Hematopoietic multipotent progenitor cell treated with erythropoietin and hydrocortisone succinate and interleukin-3 and kit ligand, for 15 days (in vitro differentiated cells): ENCODE measurements at places on chromosomes 5 and 9.
A peak's percentile ranks its signal among the peaks of the same experiment; 100 is the strongest.

- no peak for DNase-seq
These were observed 92.0 kb downstream of the DCP2 start for GRCh38 chr5:113068559-113068958.

DNA sequence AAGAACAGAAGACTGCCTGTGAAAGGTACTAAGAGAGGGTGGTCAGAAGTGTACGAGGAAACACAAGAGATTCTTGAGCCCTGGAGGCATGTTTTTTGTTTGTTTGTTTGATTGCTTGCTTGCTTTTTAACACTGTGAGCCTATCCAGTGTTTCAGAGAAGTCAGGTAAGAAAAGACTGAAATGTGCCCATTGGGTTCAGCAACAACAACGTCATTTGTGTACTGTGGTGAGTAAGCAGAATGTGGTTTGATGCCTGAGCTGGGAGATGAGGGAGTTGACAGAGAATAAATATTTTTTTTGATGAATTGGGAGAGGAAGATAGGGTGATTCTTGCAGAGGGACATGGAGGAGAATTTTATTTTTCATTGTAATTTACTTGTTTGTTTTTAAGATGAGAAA, 73.1 kb downstream of the RPS23 start:
- no peak for DNase-seq

DNA sequence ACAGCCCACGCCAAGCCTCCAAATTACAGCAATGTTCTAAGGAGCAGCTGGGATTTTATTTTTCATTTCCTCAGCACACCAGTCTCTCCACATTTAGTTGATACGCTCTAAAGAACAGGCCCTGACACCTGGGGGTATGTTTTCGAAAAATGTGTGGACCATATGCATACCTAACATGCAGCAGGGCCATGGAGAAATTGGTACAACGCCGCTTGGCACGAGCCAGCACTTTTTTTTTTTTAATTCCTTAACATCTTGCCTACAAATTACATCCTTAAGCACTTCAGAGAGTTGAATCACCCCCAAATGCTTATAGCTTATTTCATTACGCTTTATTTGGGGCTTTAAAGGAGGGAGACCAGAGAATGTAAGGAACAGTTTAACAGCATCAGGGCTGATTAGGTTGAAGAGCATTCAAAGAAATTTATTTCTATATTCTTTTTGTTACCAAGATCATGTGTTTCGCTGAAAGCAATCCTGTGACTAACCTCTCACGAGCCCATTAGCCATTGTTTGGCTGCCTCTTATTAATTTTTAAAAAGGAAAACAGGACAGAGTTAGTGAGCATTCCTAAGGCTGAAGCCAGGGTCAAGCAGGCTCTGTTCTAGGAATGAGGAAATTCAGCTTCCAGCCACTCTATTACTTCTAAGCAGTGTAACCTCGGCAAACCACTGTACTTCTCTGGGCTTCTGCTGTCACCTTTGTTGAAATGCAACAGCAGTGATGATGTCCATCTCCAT, 173.8 kb downstream of the ACTL7B start:
- DNase-seq, result no peak

DNA sequence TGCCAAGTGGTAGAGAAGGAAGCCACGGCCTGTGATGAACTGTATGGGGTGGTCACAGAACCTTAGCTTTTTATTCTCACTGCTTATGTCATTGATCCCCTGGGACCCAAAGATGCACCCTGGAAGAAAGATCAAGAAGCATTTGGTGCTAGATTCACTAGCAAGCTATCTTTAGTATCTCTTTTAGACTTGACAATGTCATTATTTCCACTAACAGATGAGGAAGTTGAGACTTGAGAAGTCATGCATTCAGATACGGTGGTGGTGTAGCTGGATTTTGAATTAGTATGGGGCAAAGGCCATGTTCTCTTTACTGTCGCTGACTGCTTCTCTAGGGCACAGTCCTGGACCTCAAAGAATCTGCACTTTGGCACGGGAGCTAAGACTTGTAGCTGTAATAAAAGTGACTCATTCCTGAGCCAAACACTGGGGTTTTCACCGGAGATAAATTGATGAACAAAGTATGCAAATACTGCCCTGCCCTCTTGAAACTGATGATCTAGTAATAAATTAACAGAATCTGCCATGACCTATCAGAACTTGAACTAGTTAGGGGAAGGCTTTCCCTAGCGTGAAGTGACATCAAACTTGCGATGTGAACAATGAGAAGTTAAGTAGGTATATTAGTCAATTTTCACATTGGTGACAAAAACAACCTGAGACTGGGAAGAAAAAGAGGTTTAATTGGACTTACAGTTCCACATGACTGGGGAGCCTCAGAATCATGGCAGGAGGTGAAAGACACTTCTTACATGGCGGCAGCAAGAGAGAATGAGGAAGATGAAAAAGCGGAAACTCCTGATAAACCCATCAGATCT, 5.4 kb downstream of the GDA start:
- DNase-seq, result no peak

DNA sequence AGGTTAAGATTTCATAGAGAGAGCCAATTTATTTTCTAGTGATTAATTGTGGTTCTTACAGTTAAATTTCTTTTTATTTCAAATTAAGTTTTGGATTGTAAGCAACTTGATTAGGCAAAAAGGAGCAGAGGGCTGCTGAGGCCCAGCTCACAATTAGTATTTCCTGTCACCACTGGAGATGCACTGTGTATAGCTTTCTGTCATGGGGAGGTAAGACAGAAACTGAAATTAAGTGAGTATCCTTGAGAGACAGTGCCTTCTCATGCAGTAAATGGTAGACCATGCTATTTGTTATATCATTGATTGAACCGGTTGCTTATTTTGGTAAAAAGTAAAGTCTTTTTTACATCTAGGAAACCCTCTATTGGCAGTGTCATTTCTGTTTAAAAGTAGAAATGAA, 190.7 kb downstream of the CCDC171 start:
- no peak for DNase-seq

GRCh38 chr9:127307802-127308201, 43.2 kb downstream of the GARNL3 start:
- DNase-seq, result no peak

DNA sequence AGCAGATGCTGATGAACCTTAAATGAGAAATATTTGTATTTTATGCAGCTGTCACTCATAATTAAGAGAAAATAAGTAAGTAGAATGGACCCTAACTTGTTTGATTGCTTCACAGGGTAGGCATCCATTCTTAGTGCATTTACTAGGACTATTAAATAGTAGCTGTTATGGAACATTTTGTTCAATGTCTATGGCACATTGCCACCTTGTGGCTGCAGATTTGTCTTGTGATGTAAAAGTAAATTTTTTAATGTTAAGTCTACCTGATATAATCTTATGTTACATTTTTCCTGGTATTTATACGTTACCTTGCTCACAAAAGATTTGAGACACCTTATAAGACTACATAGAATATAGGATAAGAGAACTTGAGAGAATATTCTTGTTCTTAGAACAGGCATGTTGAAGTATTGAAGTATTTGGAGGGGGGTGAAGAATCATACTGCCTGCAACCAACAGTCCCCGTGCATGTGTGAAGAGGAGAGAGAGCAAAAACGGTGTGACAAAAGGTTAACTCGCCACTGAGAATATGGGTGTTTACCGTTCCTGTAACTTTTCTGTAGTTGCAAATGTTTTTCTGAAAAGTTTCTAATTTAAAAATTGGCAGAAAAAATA, 161.1 kb downstream of the MAST4 start:
- peak; percentile 48 for DNase-seq

- DNase-seq, result no peak
These were observed 238.2 kb downstream of the TLE4 start for GRCh38 chr9:79809931-79810330.

GRCh38 chr5:138305797-138306196, 25.8 kb downstream of the CDC25C start:
- peak; percentile 90 for DNase-seq

GRCh38 chr9:113574441-113575262, 111.1 kb downstream of the RGS3 start:
- no peak for DNase-seq

DNA sequence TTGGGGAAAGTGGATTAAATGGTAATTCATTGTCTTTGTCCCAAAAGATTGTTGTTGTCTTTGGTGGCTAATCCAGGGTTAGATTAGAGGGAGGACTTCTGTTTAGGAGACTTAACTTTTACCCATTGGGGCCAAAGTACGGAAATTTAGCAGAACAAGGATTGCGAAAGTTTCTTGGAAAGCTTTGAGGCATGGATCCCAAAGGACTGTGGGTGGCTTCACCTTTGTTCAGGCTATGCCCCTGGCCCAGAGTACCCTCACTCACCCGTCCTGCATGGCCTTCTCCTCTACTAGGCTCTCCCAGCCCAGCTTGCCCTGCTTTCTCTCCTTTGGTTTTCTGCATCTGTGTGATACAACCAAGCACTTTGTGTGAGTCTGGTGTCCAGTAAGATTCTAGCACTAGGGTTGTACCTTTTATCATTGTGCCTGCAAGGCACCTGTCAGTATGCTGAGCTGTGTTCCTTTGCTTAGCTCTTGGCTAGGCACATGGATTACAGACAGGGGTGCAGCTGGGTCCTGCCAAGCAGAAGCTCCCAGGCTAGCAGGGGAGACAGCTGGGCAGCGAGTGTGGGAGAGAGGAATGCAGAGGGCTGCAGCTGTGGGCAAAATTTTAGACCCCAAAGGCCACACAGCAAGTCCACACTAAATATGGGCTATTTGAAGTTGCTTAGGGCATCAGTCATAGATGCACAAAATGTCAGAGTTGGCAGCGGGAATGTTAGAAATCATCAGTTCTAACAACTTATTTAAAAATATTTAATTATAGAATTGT, 3.2 kb downstream of the PPARGC1B start:
- DNase-seq, result no peak

DNA sequence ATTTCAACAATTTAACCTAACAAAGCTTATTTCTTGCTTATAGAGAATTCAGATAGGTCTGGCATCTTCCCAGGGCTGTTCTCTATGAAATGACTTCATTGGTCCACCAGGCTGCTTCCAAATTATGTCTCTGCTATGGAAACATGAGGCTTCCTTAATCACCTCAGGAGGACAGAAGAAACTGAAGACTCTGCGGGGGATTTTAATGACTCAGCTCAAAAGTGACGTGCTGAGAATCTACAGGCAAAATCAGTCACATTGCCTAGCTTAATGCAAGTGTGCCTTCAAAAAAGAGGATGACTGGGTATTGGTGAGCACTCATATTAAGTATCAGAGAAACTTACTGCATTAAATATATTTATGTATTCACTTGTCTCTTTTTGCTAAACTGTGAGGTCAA, 315.5 kb upstream of the RGMB start:
- no peak for DNase-seq
